Progenitor cell of endocrine pancreas (in vitro differentiated cells): ENCODE measurements at places on chromosomes 12 and 14.

GRCh38 chr14:45332360-45332988 lies 79.5 kb upstream of the MIS18BP1 start:
- no peak for DNase-seq

GRCh38 chr12:96195845-96196451 lies 1.8 kb downstream of the ELK3 start:
- DNase-seq: no peak

GRCh38 chr12:68374307-68374982 lies 42.3 kb upstream of the MDM1 start:
- no peak for DNase-seq

GRCh38 chr12:122144885-122145284 lies 29.1 kb downstream of the IL31 start:
- no peak for DNase-seq

GRCh38 chr14:100469632-100470522 lies 117.3 kb downstream of the BEGAIN start:
- no peak for DNase-seq

DNA sequence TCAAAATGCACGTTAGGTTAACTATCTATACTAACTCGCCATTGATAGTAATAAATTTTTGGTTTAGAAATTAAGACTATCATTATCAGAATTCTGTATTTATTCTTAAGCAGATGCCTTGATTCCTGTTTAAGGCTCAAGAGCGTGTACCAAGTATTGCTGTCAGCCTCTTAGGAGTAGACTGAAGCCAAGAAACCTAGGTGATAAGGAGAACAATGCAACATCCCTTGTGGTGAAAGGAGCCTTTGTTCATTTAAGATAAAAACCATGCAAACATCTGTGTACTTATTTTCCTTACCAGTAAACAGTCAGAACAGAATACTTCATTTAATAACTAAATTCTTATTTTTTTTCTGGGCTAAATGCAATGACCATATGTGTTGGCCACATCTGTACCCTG lies 109.4 kb upstream of the NOVA1 start:
- no peak for DNase-seq

GRCh38 chr12:123106640-123107359 lies 44.1 kb downstream of the PITPNM2 start:
- no peak for DNase-seq

DNA sequence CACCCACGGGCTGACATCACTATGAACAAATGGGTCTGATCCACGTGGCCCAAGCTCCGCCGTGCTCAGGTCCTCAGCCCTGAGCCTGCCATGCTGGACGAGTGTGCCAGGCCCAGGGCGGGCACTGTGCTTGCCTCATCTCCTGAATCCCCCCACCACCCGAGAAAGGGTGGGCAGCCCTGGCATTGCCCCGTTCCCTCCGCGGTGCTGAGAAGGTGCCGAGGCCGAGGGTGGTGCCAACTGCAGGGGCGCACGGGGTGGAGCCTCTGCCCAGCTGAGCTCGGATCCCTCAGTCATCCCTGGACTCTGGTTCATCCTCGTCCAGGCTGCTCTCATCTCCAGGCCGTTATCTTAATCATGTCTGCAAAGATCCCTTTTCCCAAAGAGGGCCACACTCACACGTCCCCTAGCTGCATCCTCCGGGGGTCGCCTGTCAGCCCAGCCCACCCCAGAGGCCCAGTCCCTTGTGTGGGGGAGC lies 60.6 kb downstream of the NOC4L start:
- DNase-seq: no peak

DNA sequence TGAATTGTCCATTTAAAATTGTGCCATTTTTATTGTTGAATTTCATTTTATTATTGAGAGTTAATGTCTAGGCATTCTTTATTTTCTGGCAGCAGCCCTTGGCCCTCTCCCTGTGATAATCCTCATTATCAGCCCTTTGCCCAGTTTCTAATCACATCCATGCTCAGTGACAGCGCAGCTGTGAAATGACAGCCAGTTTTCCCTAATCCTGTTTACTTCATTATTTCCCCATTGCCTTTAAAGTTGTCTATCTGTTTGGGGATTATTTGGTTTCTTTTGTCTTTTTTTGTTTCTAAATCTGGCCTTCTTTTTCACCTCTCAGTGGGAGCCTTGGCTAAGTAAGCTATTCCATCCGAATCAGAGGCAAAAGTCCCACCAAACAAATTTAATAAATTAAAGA lies 476.9 kb downstream of the SLC6A15 start:
- DNase-seq: no peak
